ACHN (cell line): ENCODE measurements at places on chromosomes 4 and X.

- no peak for DNase-seq
These were observed 400.7 kb downstream of the DCAF12L2 start for GRCh38 chrX:125765347-125765746.

DNA sequence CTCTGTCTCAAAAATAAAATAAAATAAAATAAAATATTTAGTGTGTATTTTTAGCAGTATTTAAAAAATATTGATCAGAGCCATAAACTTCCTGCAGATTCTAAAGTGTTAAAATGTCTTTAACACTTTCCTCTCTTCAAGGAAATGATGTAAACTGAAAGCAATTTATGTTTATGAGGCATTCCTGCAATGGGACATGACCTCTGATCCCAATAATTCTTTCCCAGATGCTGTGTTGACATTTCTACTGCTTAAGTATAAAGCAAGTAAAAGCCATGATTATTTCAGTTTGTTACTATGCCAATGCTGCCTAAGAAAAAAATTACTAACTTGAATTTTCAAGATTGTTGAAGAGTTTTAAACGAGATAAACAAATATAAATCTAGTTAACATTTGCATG is 29.0 kb downstream of the COQ2 start:
- DNase-seq: peak; percentile 53

DNA sequence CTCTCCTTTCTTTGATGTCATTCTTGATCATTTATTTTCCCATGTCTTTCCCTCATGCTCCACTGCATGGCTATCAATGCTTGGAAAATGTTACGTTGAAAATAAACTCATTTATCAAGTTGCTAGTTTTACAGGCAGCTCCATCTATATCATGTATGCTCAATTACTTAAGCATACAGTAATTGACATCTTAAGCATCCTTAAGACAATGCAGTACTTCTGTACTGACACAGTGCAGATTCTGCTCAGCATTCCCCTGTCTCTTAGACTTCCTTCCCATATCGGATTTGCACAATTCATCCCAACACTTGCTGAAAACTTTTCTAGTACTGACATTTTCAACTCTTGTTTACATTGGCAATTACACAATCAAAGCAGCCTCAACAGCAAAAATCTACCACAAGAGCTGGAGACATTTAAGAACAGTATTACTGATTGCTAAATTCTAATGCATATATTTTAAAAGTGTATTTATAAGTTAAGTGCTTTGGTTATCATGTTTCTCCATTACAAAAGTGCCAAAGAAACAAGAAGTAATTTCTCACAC is 165.6 kb downstream of the ATP10D start:
- DNase-seq: no peak

- no peak for DNase-seq
These were observed 64.1 kb downstream of the STX18 start for GRCh38 chr4:4477796-4478195.

DNA sequence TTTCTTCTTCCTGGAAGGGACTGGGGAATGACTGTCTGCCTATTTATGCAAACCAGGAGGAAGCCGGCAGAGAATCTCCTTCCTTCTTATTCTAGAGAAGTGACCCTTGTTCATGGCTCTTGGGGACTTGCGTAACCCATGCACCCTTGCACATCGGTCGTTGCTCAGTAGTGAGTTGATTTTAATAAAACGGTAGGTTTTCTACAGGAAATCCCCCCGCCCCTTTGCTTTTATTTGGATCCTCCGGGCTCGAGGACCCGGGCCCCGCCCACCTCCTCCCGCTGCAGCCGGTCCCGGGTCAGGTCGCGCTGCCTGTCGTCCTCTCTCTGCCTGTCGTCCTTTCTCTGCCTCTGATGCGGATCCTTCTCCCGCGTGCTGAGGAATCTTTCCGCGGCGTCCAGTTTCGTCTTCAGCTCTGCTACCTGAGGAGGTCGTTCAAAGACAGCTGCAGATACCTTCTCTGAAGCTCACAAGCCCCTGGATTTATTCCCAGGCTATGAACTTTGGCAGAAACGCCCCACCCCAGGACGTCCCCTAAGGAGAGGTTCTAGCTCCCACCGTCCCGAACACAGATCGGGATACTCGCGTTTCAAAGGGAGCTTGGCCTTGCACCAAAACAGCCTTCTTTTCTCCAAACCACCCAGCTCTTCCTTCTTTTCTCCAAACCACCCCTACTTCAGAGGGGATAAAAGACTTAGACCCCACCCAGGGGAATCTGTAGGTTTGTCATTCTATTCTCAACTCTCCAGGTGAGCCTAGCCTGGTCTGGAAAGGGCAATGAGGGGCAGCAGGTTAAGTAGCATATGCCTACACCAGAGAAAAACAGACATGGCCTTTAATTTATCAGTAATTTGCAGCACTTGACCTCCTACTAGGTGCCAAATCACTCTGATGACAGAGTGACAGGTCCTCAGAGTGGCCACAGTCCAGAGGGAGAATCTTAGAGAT is 7.0 kb downstream of the TNIP3 start:
- DNase-seq: peak; percentile 37

DNA sequence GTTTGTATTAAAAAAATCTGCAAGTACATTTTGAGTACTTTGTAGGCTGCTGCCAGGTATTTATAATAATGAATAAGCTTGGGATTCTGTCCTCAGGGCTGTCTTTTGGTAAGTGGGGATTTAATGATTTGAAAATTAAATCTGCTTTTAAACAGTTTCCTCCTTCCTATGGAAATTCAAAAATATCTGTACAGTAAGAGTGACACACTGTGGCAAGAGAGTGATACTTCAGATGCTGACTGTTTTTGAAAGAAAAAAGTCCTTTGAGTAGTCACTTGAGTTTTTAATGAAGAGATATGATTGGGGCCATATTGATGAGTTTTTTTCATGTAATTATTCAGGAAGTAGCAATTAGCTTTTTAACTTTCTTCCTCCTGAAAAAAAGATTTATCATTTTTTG is 49.2 kb downstream of the SMARCAD1 start:
- peak; percentile 6 for DNase-seq

- DNase-seq: no peak
These were observed 1.5 kb upstream of the GRSF1 start for GRCh38 chr4:70841211-70841610.

DNA sequence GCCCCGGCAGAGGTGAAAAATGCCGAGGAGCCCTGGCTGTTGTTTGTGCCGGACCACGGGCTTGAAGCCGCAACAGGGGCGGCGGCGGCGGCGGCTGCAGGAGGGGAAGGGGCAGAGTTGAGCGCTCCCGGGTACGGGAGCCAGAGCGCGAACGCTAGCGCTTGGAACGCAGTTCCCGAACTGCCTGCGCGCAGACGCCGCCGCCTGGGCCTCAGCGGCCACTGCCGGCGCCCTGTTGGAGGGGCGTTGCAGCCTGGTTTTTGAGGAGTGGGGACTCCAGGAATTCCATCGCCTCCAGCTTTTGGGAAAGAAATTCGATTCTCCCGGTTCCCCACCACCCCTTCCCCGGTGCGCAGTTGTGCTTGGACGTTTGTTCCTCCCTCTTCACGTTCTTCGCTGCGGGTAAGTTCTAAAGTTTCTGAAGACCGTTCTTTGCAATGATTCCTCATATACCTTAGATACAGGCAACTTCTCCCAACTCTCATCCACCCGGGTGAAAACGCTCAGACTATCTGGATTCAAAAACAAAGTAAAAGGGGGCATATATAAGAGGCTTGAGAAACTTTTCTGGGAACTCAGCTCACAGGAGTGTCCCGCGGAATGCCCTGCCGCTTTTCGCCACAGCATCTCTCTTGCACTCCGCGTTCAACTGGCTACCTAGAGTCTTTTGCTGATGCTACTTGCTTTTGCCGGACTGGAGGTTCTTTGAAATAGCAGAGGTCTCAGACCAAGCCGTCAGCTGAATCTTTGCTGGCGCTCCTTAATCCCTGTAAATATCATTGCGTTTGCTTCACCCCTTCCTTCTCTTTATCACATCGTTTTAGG is 1.0 kb downstream of the FAT4 start:
- DNase-seq: peak; percentile 53

DNA sequence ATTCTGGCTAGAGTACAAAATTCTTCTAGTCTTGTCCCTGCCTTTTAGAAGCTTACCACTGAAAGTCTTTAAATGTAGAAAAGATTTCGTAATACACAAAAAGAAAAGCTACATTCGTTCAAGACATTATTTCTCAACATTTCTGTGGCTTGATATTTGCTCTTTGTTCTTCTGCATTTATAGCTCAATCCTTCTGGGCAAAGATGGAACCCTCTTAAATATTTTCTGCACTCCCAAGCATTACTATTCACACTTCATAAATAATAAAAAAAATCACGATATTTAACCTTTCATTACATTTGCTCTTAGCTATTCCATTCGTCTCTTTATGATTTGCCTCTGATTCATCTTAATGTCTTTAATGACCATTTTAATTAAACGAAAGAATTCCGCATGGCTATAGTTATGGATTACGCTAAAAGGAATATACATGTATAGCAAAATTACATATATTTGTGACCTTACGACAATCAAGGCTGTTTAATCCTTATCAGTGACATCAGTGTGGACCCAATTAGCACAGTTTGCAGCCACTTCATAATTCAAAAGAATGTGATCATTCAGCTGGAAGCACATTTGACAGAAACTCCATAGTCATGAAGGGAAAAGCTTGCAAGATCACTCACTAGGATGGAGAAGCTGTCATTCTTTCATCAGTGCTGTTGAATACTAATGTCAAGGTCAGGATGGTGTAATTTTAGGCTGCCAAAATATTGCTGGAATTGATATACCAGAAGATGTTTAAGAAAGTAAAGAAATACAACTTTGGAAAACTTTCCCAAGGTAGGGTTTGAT is 1075.0 kb upstream of the TENM3 start:
- DNase-seq: no peak

DNA sequence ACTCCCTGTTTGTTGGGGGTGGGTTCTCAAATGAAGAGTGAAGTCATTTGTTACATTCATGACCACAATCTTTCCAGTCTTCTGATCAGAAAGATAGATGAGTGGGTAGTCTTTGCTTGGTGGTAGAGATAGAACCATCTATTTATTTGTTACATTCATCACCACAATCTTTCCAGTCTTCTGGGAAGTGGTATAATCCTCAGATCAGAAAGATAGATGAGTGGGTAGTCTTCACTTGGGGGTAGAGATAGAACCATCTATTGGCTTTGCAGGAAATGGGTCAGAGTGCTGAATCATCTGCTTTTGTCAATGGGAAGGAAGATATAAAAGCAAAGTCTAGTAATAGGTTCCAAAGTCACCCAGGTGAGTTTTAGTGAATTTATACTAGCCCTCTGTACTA is 64.2 kb upstream of the EPGN start:
- DNase-seq: no peak

DNA sequence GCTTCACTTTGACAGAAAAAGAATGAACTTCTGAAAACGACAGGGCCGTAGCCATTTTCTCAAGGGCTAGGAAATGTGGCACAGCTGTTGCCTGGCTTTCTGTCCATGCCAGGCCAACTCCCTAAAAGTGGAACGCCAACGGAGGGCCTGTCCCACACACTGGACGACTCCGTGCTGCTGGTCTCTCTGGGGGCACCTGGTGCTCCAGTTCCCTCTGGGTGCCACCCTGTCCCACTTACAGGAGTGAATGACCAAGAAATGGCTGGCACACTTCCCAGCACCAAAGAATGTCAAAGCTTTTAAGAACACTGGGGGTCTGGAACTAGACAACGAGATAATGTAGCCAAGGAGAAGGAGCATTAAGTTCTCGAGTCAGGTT is 40.9 kb downstream of the GATB start:
- no peak for DNase-seq

DNA sequence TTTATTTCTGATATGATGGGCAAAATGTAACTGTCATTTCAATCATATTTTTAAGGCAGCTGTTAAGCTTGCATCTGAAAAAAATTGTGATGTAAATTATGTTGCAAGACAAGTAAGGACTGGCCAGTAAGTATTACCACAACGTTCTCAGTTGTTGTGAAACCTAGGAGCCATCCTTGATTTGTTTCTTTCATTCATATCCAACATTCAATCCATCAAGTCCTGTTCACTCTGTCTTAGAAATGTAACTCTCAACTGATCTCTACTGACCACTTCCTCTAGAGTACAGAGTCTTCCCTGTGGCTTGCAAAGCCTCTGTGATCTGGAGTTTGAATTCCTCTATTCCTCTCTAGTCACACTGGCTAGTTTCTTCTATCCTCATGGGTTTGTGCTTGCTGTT is 161.4 kb upstream of the MAD2L1 start:
- no peak for DNase-seq

DNA sequence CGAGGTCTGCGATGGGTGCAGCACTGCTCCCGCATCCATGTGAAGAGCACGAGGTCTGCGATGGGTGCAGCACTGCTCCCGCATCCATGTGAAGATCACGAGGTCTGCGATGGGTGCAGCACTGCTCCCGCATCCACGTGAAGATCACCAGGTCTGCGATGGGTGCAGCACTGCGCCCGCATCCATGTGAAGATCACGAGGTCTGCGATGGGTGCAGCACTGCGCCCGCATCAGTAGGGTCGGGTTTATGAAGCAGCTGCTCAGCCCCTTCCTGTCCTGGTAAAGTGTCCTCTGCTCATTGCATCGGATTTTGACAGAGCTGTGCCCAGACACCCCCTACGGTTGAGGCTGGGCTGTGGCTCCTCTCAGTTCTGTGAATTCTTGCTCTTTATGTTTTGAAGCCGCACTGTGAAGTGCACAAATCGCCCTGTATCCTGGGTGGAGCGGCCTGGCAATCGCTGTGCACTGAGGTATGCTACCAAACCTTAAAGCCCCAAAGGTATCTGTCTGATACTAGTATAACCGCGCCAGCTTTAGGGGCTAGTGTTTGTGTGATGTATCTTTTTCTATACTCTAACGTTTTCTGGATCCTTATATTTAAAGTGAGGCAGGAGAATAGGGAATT is 98.7 kb downstream of the CPZ start:
- DNase-seq: no peak

DNA sequence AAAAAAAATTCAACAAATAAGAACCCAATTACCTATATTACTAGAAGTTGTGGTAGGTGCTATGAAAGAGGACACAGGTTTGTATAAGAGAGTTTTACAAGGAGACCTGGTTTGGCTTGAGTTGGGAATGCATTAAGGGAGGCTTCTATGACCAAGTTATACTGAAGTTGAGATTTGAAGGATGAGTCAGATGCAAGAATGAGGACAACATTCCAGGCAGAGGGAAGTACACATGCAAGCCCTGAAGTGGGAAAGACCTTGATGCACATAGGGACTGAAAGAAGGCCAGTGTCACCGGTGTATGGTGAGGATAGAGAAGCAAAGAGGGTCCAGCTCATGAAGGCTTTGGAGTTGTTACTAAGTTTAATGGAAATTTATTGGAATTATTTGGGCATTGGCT is 52.2 kb downstream of the ANK2 start:
- peak; percentile 36 for DNase-seq

GRCh38 chr4:185317880-185318279 is 77.8 kb downstream of the LRP2BP start:
- DNase-seq: no peak

DNA sequence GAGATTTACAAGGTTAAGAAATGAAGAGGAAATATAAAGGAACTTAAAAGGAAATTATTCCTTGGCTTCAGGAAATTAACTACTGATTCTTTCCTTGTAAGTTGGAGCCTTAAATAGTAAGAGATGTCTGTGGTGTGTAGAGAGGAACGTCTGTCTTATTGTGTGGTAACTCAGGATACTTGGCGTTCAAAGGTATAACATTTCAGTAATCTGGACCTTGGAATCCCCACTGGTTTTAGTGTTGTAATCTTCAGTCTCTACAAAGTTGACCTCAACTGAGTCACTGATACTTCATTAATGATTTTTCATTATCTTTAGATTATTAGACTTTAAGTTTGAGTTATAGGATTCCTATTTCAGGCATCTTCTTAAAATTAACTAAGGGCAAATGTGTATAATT is 79.1 kb upstream of the LSM6 start:
- no peak for DNase-seq

GRCh38 chr4:23728971-23729370 is 160.9 kb downstream of the PPARGC1A start:
- DNase-seq: peak; percentile 10

GRCh38 chr4:169201222-169202144 is 69.3 kb downstream of the SH3RF1 start:
- no peak for DNase-seq
